ENCODE measurements at places on chromosomes 11 and 22. TPM values are rescaled to one million over a fixed set of nuclear protein-coding genes. Genes with fewer than 3 reads are reported as not detected.

DNA sequence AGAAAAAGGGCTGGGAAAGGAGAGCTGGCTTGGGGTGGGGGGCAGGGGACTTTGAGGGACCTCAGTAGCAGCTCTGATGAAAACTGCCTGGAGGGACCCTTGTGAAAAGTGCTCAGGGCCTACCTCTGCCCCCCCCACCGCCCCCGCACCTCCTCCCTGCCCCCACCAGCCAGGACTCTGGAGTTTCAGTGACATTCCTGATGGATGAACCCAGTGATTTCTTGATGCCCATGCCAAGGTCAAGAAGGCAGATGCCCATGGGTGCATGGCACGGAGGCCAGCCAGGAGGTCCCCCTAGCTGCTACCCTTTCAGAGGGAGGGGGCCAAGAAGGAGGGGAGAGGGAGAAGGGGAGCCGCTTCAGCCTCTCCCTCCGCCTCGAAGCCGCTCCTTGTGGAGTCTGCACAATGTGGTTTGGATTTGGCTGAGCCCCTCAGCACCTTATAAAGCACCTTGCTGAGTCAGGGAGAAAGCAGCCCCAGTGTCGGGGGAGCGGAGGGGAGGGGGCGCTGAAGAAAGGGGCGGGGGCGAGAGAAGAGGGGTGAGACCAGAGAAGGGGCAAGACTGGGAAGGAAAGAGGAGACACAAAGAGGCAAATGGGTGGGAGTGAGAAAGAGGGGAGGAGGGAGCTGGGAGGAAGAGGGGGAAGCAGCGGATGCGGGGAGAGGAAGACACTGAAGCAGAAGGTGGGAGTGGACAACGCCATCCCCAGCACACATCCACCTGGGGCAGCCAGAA, 2.1 kb upstream of the CLCF1 start:
- H3K4me1 ChIP-seq = peaks cover 14% of the 10 kb centered on the region
- no peak overlapping the region for H3K27ac ChIP-seq
- DNase-seq = no peak
- H3K27me3 ChIP-seq = no peaks in the 10 kb centered on the region

DNA sequence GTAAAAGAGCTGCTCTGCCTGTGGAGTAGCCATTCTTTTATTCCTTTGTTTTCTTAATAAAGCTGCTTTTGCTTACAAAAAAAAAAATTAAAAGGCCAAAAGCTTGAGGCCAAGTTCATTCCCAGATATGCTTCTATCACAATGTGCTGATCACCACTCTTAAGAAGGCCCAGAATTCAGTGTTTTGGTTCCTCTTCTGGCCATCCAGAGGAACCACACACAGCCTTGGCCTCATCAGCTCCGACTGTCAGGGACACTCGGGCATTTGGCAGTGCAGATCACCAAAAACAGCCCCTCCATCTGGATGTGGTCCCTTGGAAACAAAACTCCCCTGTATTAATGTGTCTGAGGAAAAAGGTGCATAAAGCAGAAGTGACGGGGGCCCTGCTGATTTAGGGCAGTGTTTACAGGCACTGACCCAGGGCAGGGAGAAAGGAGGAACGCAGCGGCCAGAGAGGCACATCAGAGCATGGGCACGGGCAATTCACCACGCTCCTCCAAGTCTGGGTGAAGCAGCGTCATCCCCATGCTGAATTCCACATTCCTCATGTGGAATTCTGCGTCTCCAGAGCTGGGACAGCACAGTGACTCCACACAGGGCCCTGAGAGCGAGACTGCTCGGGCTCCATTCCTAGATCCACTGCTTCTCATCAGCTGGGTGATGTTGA, 17.7 kb downstream of the POLDIP3 start:
- peaks cover 83% of the 10 kb centered on the region for H3K36me3 ChIP-seq
- no peak overlapping the region for H3K4me3 ChIP-seq
- no peak for DNase-seq
- no peak overlapping the region for H3K27ac ChIP-seq

- no peak overlapping the region for H3K4me3 ChIP-seq
- DNase-seq = no peak
- no peaks in the 10 kb centered on the region for H3K27me3 ChIP-seq
- no peaks in the 10 kb centered on the region for H3K4me1 ChIP-seq
- H3K36me3 ChIP-seq = no peaks in the 10 kb centered on the region
These were observed 80.1 kb downstream of the SVIP start for GRCh38 chr11:22749536-22749935.

- H3K27ac ChIP-seq = no peak overlapping the region
- no peaks in the 10 kb centered on the region for H3K27me3 ChIP-seq
- H3K4me3 ChIP-seq = no peak overlapping the region
These were observed 27.2 kb downstream of the RHOD start for GRCh38 chr11:67083786-67084366.

DNA sequence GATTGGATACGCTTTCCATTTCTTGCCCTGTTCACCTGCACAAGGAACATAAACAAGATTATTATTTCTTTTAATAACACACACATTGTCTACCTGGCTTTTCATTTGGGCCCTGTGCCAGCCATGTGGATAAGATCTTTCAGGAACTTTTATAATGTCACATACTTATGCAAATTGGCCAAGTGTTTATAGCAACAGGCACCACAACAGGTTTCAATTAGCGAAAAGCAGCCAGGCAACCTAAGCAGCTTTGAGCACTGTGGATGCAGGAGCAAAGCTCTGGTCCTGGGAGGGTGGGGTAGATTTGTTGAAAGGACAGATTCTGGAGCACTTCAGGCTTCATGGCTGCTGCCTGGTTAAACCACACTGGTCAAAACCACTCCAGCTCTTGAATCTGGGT, 217.4 kb downstream of the BARX2 start:
- no peak overlapping the region for H3K4me3 ChIP-seq
- DNase-seq = no peak
- H3K27ac ChIP-seq = no peak overlapping the region
- H3K27me3 ChIP-seq = no peaks in the 10 kb centered on the region

GRCh38 chr22:45966895-45967365, 10.0 kb downstream of the WNT7B start:
- H3K4me3 ChIP-seq = no peak overlapping the region
- H3K27ac ChIP-seq = no peak overlapping the region
- H3K36me3 ChIP-seq = no peaks in the 10 kb centered on the region
- no peak for DNase-seq

DNA sequence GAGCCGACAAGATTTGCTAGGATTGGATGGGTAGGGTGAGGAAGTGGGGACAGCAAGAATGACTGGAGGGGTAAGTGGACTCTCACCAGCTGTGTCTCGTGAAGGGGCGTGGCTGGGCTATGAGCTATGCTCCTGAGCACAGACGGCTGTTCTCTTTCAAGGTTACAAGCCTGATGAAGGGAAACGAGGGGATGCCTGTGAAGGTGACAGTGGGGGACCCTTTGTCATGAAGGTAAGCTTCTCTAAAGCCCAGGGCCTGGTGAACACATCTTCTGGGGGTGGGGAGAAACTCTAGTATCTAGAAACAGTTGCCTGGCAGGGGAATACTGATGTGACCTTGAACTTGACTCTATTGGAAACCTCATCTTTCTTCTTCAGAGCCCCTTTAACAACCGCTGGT, 19.9 kb downstream of the F2 start:
- H3K27me3 ChIP-seq = no peaks in the 10 kb centered on the region
- H3K4me1 ChIP-seq = peaks cover 9% of the 10 kb centered on the region
- peaks cover 3% of the 10 kb centered on the region for H3K36me3 ChIP-seq
- no peak overlapping the region for H3K4me3 ChIP-seq
- DNase-seq = no peak

GRCh38 chr22:37752189-37753087, 55.3 kb upstream of the GCAT start:
- peak; percentile 86 for DNase-seq
- peak overlapping the region; percentile 82 for H3K27ac ChIP-seq
- peak overlapping the region; percentile 17 for H3K4me3 ChIP-seq
- peaks cover 33% of the 10 kb centered on the region for H3K4me1 ChIP-seq
- no peaks in the 10 kb centered on the region for H3K27me3 ChIP-seq

DNA sequence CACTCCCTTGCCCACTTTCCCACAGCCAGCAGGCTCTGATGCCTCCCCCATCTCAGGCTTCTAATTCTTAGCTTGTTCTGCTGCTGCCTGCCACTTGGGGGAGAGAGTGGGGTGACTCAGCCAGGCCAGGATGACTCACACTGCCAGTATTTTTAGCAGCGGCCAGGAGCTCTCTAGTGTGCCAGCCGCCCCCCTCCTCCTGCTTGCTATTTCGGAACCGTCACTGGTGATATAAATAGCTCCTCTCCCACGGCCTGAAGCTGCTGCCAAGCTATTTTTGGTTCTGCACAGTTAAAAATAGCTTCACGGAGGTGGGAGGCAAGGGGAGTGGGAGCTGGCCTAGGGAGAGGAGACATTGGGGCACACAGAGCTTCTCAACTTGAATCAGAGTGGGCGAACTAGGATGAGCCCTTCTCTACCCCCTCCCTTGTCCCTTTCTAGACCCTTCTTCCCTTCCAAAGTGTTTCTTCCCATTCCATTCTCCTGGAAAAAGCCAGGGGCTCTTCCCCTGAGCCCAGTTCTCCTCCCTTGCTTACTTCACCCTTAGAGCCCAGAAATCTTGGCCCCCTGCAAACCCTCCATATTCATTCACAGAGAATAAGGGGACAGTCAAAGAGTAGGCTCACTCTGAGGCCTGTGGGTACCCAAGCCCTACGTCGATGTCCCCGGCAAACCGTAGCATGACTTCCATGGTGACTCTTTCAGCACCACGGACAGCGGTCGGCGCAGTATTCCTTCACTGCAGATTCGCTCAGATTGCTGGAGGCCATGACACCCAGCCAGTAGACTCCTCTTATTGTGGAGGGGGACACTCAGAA, 2.5 kb upstream of the NPAS4 start:
- peaks cover 32% of the 10 kb centered on the region for H3K4me1 ChIP-seq
- peak; percentile 74 for DNase-seq
- no peaks in the 10 kb centered on the region for H3K27me3 ChIP-seq
- no peaks in the 10 kb centered on the region for H3K36me3 ChIP-seq

- no peak for DNase-seq
- no peak overlapping the region for H3K4me3 ChIP-seq
- no peak overlapping the region for H3K27ac ChIP-seq
These were observed 787.1 kb upstream of the API5 start for GRCh38 chr11:42524534-42525227.

DNA sequence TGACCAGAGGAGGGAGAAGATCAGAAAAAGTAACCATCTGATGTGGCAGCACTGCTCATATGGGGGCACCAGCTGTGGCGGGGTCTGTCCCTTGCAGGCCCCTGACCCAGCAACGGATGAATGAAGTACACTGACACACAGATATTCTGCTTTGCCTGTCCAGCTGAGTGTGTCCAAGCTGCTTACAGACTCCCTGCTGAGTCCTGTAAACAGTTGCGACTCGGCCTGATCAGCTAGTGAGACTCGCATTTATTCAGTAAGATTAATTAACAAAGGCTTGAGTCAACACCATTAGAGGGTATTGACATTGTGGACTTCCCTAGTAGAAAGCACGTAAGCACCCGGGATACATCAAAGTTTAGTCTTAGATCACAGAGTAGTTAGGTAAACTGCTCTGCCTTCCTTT, 15.3 kb upstream of the OR10D3 start:
- H3K36me3 ChIP-seq = no peaks in the 10 kb centered on the region
- H3K4me3 ChIP-seq = no peak overlapping the region
- H3K27me3 ChIP-seq = no peaks in the 10 kb centered on the region

GRCh38 chr22:46574993-46575910, 37.8 kb upstream of the CELSR1 start:
- H3K36me3 ChIP-seq = no peaks in the 10 kb centered on the region
- no peak for DNase-seq
- H3K4me1 ChIP-seq = peaks cover 15% of the 10 kb centered on the region
- H3K27ac ChIP-seq = no peak overlapping the region
- no peaks in the 10 kb centered on the region for H3K27me3 ChIP-seq

DNA sequence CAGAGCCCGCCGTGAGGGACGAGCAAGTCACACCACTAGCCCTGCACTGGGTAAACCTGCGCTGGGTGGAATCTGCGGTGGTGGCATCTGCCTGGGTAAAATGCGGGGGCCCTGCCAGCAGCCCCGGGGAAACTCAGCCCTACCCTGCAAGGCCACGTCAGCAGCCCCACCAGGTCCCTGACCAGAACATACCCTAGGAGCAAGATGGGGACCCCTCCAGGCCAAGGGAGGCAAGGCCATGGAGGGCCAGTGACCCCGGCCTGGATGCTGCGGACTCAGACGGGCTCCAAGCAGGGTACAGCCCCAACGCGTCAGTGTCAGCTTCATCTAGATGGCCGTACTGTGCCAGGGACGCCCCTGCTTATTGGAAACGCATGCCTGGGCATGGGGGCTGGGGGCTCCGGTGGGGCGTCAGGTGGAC, 26.3 kb downstream of the TOLLIP start:
- H3K4me1 ChIP-seq = no peaks in the 10 kb centered on the region
- H3K27ac ChIP-seq = no peak overlapping the region
- H3K36me3 ChIP-seq = peaks cover 61% of the 10 kb centered on the region
- no peaks in the 10 kb centered on the region for H3K27me3 ChIP-seq
- no peak for DNase-seq

- no peak overlapping the region for H3K4me3 ChIP-seq
- H3K27ac ChIP-seq = no peak overlapping the region
- H3K27me3 ChIP-seq = no peaks in the 10 kb centered on the region
- H3K36me3 ChIP-seq = no peaks in the 10 kb centered on the region
- DNase-seq = no peak
- peaks cover 3% of the 10 kb centered on the region for H3K4me1 ChIP-seq
These were observed 79.5 kb downstream of the UBASH3B start for GRCh38 chr11:122734848-122735496.

DNA sequence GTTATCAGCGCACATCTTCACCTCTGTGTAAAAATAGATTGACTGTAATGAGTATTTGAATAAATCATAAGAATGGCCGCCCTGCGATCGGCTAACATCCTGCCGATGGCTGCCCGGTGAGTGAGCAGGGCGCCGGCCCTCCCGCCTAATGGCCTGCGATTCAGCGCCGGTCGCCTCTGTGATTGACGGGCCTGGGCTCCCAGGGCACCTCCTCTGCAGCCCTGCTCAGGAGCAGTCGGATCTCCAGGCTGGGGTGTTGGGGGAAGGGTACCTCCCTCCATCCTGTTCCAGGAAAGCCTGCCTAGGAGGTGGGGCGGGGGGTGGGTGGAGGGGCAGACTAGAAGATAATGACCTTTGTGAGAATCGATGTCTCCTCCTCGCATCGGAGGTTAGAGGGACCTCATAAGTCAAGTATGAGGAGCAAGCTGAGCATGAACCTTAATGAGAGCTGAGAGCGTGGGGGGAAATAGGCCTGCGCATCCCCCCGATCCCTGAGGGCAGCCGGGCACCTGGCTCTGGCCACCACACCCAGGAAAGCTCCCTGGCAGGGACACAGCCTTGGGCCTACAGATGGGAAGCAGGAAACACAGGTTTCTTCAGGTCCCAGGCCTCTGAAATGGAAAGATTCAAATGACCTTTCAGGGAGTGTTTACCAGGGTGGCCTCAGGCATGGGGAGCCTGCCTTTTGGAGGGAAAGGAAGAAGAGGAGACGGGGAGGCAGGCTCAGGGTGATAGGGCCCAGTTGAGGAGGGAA, 71.7 kb downstream of the PKNOX2 start:
- DNase-seq = no peak
- H3K36me3 ChIP-seq = no peaks in the 10 kb centered on the region

GRCh38 chr22:37109242-37109917, at the start of gene TMPRSS6:
Gene TMPRSS6 (minus strand): TSS chr22:37109713. CDS start chr22:37103417, 6,296 bp downstream.
- H3K4me1 ChIP-seq = no peaks in the 10 kb centered on the region
- no peaks in the 10 kb centered on the region for H3K27me3 ChIP-seq
- H3K36me3 ChIP-seq = no peaks in the 10 kb centered on the region
- no peak for DNase-seq

GRCh38 chr11:76797341-76798201, 14.4 kb downstream of the TSKU start:
- peaks cover 38% of the 10 kb centered on the region for H3K4me1 ChIP-seq
- peaks cover 15% of the 10 kb centered on the region for H3K36me3 ChIP-seq
- no peak for DNase-seq

GRCh38 chr11:20303391-20303965, 60.0 kb upstream of the HTATIP2 start:
- no peaks in the 10 kb centered on the region for H3K27me3 ChIP-seq
- no peak overlapping the region for H3K4me3 ChIP-seq
- no peak for DNase-seq
- no peaks in the 10 kb centered on the region for H3K36me3 ChIP-seq
- H3K4me1 ChIP-seq = no peaks in the 10 kb centered on the region

Gene MYBPC3
- not detected for total RNA-seq

Gene OR8G5
- total RNA-seq = not detected

Gene SLC22A8
- total RNA-seq = not detected

All from thoracic aorta (tissue), 2 donors.